NCI-H146 (cell line): ENCODE measurements at places on chromosomes 1 and 21.

- DNase-seq = no peak
These were observed 8.2 kb upstream of the PRMT6 start for GRCh38 chr1:107048241-107048640.

DNA sequence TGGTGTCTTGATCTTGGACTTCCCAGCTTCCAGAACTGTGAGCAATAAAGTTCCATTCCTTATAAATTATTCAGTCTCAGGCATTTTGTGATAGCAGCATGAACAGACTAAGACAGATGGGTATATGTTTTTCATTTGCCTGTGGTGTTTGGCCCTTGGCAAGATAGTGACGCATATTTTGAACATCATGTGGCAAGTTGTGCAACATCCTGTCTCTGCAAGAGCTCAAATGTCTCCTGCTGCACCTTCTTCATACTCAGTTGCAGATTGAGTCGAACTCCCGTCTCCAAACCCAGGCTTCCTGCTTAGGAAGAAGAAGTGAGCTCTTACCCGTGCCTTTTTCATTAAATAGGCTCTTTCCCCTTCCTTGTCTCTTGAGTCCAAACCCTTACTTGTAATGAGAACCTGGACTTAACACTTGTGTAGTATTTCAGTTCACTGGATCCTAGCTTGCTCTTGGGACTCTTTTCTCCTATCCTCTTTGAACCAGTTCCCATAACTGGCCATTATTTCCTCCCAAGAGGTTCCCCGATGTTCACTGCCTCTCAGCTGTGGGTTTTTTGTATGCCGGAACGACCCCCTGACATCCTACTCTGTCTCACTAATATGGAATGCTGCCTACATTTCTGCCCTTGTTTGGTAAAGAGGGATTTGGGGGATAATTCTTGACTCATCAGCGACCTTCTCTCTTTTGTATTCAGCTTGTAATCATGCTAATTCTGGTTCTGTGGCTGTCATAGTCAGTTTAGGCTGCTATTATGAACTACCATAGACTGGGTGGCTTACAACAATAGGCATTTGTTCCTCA, 125.0 kb upstream of the KCNK2 start:
- no peak for DNase-seq

DNA sequence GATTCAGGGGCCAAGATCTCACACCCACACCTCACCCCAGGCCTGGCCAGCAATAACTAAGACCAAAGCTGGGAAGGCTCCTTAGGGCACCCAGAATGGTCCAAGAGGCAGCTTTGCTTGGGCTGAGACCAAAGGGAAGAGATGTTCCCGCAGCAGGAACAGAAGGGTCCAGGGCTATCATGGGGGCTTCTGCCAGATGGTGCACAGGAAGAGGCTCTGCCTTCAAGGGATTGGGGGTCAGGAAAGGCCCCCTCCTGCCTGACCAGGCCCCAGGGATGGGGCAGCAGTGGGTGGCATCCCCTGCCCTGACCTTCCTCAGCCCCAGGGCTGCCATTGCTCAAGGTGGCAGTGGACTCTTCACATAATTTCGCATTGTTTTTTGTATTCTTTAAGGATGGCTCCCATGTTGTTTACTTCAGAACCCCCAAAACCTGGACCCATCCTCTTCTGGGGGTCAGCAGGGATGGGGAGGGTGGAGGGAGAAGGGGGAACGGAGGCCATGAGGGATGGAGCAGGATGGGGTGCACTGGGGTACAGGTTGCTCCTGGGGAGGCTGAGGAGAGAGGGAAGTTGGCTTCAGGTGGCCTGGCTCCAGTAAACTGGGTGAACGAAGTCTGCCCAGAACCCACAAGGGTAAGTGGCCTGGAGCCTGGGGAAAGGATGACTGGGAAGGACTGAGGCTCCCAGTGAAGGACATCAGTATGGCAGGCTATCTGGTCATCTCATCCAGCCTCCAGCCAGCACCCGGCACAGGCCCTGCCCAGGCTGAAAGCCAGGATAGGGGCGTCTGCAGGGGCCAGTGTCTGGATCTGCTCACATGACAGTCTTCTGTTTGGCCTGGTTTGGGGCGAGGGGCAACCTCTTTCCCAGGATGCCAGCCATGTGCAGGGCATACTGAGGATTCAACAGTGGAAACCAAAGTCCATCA, 2.6 kb upstream of the NADK start:
- no peak for DNase-seq

DNA sequence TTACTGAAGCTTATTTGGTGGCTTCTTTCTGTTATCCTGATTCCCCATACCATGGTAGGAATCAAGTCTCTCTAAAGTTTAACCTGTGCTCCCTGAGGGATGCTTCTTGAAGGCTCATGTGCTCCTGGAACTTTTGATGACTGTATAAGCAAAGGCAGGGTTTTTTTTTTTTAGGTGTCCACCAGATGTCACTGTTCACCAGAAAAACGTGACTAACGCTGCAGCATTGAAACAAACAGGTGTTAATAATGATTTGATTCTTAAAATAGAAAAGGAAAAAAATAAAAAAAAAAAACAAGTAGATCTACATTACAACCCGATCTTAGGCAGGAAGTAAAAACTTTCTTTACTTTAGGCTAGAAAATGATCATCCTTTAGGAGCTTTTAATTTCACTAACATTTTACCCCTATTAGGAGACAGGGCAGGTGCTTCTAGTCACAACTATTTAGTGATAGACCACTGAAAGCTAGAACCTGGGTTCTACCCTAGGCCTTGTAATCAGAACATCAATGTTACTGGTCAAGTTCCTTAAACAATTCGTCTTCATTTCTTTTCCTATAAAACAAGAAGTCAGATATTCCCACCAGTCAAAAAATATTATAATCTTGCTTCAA, 223.0 kb downstream of the PLA2G4A start:
- peak; percentile 77 for DNase-seq

DNA sequence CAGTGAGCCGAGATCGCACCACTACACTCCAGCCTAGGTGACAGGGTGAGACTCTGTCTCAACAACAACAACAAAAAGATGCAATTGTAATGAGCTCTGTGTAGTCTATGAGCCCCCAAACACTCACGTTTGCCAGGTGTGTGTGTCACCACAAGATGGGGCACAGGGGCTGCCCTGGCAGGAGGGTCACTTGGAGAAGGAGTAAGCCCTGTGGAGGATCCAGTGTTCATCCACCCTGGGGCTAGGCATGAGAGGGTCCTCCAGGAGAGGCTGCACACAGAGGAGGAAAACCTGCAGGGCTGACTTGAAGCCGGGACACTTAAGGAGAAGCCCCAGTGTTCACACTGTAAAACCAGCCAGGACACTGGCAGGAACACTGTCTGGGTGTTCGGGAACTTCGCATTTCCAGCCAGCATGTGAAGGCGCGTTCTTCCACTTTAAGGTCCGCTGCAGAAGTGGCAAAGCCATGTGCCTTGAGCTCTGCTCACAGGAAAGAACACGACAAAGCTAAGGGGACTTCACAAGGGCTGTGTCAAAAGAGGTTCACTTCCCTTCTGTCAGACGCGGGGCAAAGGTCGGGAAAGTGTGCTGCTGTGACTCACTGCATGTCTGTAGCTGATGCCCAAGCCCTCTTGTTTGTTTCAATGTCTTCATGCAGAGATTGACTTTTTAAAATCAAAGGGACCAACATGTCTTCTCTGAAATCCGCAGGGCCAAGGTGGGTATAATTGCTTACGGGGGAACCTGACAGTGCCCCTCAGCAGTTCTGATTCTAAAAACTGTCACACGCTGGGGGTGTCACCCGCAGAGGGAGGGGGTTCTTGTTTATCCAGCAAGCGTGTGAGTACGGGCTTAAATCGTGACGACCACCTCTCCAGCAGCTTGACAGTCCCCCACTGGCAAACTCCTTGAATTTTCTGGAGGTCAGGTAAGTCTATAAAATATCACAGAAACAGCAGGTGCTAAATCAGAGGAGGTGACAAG, 102.8 kb downstream of the RIPK4 start:
- no peak for DNase-seq

DNA sequence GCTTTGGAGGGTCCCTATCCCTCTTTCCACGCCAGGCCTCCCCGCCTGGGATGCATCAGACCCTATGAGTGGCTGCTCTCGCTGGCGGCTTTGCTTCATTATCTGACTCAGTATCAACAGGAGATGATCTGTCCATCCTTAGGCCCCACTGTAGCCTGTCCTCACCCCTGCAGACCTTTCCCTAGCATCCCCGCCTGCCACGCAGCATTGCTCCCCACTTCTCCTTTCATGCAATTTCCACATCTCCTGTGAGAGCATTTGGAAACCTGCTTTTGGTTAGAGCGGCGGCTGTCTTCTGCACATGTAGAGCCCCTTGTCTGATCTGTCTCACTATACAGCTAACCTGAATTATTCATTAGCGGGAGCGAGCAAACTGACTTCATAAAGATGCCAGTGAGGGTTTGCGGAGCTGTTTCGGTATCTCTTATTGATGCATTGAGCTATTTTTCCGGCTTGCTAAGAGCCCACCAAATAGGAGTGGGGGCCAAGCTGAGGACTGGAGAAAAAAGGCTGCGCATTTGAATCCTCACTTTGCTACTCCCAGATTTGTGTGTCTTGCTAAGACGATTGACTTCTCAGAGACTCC, 40.0 kb upstream of the ATP2B4 start:
- DNase-seq = no peak
